ENCODE measurements at places on chromosomes 16 and 17.

- no peak for DNase-seq
Observed at GRCh38 chr16:65343556-65343955, 221.7 kb upstream of the CDH11 start.

DNA sequence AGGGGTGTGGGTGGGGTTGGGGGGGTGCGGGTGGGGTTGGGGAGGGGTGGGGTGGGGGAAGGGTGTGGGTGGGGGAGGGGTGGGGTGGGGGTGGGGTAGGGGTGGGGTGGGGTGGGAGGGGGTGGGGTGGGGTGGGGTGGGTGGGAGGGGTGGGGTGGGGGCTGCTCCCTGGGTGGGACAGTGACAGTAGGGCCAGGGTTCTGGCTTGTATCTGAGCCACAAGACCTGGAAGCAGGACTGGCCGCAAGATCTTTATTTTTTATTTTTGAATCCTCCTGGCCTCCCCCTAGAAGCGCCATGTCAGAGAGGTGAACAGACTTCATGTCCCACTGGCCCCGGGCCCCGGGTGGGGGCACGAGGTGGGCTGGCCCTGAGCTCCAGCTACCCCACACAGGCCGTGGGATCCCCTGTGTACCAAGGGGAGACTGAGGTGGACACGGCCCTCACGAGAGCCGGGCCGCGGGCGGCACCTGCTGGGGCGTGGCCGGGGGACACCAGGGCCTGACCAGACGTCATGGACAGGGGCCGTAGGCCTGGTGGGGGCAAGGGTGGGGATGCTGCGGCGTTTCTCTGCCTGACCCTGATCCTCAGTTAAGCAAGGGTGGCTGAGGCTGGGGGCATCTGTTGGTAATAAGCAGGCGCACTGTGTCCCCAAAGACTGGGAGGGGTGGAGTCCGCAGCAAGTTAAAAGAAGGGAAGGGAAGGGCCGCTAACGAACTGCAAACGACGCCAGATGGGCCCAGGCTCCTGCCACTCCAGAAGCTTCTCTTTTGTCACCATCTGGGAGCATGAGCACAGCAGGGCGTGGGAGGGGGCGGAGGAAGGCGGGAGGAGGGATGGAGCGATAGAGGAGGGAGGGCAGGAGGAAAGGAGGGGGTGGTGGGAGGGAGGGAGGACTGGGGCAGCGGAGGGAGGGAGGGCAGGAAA is 22.3 kb upstream of the PABPN1L start:
- DNase-seq = no peak

DNA sequence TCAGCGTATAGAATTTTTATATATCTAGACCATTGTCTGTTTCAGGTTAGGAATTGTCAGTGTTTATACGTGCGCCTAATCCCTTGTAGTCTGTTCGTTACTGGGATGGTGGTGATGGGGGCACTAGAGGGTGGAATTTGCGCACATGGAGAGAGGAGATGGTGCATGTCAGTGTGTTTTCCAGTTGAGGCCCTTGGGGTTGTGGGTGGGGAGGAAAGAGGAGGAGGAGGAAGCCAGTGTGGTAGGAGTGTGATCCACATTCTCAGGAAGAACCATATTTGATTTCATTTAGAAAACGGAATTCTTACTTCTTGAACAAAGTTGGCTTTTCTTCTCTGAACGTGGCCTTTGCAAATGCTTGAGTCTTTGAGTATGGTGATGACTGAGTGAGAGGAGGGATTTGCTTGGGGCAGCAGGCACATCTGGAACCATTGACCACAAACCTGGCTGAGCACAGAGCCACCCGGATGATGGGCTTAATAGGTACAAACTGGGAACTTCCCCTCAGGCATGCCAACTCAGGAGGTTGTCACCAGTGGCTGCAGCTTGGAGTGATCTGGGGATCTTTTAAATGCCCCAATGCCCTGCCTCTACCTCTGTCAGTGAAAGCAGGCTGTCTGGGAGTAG is 98.9 kb downstream of the PRKCB start:
- DNase-seq = no peak

DNA sequence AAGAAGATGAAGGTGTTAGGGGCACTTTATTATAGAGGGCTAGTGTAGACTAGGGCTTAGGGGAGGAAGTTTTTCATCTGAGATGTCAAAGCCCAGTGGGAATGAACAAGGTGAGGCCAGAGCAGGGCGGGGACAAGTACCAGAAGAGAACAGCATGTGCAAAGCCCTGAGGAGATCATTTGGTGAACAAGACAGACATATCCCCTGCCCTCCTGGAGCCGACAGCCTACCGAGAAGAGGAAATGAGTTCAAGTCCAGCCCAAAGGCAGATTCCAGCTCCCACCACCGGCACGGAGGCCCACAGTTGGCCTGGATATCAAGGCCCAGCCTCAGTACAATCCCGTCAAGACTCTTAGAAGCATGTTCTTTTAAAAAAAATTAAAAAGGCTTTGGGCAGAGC is 61.1 kb downstream of the C16orf78 start:
- no peak for DNase-seq

GRCh38 chr16:11334831-11335404 is 10.3 kb upstream of the RMI2 start:
- DNase-seq = no peak

GRCh38 chr17:79991924-79992648 is 43.6 kb downstream of the TBC1D16 start:
- DNase-seq = no peak

DNA sequence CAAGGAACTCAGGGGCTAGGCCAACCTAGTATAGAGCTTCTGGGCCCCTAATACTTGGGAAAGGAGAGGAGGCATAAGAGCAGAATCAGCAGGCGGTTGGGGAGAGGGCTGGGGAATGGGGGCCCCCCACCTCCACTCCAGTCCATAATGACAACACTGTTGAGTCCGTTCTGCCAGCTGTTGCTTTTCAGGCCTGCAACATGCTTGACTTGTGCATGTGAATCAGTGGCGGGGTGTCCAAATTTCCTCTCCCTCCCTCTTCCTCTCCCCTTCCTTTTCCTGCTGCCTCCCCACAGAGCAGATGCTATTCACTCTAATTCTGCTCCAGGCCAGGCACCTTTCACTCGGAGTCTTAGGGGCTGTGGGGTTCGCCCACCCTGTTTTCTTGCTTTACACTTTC is 31.7 kb downstream of the SGSM2 start:
- no peak for DNase-seq

GRCh38 chr17:80519091-80519781 is 25.4 kb upstream of the RPTOR start:
- DNase-seq = no peak

All from CD4-positive, alpha-beta T cell (primary cell).